ENCODE measurements at places on chromosomes 3 and 15.

GRCh38 chr3:43644443-43644842 is 22.6 kb upstream of the ANO10 start:
- no peak for DNase-seq

GRCh38 chr3:134446800-134447199 is 39.0 kb downstream of the ANAPC13 start:
- no peak for DNase-seq

DNA sequence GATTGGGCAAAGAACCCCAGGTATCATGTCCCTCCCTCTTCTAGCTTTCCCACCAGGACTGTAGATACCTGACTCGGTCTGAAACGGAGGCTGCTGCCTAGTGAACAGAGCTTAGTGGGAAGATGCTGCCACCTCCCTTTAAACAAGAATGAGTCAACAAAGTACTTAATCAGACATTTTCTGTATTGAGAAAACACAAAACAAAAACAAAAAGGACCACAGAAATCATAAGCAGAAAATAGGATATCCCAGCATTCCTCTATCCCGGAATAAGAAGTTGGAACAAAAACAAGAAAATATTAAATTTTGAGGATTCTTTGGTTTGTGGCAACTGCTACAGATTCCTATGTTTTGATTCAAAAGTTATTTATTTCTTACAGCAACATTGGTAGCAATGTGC is 51.7 kb upstream of the COL8A1 start:
- DNase-seq, result no peak

DNA sequence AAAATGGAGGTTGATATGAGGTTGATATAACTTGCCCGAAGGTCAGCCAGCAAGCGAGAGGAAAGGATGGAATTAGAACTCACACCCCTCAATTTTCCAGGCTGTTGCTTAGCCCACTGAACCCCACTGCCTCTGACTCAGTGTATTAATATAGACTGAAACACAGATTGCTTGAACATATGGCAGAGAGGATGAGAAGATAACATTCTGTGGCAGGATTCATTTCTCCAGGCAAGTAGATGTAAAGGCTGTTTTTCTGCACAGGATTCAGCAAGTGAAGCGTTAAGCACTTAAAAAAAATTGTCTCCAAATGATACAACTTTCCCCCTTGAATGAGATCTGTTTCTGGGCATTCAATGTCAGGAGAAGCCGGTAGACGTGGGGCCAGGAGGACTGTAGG is 335.2 kb downstream of the GAP43 start:
- no peak for DNase-seq

DNA sequence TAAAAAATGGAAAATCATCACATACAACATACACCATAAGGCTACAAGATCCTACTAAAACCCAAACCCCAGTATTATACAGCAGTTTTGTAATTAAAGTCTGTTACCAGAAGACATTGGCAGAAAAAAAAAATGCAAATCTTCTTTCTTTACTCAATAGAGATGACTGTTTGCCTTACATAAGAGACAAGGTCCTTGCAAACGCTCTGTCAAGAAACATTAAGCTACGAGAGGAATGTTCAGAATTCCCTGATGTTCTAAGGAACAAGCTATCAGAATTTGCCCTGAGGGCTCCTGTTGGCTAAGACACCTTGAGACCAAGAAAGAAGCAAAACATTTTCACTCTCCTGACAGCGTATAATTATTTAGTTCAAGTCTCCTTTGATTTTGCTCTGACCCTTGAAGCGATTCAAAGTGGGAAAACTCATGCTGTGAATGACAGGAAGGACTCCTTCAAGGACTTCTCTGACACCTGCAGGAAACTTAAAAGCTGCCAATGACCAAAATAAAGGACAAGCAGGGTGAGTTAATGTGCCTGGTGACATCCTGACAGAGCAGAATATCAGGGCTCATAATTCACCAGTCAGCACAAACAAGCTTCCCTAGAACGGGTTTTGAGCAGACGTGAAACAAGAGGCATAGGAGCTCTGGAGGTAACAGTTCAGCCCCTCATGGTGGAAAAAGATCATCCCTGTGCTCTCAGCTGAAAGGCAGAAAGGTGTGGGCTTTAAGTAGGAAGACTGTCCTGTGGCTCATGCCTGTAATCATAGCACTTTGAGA is 2.5 kb downstream of the SCAMP2 start:
- DNase-seq, result no peak

DNA sequence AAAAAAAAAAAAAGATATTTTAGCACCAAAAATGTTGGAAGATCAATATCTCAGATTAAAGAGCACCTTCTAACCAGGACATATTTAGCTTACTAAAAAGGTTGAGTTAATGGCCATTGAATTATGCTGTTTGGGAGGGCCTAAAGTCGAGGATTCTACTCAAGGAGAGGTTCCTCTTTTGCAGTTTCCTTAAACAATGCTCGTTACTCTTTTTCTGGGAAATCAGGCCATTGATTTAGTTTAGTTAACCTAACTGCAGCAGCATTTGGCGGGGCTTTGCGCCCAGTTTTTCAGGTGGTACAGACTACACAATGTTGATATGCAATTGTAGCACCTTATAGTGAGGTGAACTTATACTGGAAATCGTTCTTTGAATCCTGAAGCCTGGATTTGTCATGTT is 6.8 kb downstream of the ABHD2 start:
- no peak for DNase-seq

DNA sequence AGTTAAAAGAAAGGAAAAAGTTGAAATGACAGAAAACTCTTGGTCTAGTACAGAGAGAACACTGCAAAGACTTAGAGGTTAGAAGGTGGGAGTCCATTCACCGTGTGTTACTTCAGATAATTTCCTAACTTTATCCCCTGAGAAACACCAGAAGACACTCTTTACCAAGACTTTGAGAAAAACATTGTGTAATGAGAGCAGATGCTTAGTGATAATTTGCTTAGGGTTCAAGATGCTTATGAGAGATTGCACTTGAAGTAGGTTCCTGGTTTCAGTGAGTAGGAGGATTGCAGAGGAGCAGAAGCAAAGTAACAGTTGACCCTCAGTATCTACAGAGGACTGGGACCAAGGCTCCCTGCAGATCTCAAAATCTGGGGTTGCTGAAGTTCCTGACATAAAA is 594.1 kb downstream of the NR2F2 start:
- no peak for DNase-seq

GRCh38 chr15:54808321-54808720 is 388.4 kb downstream of the RSL24D1 start:
- DNase-seq, result no peak

DNA sequence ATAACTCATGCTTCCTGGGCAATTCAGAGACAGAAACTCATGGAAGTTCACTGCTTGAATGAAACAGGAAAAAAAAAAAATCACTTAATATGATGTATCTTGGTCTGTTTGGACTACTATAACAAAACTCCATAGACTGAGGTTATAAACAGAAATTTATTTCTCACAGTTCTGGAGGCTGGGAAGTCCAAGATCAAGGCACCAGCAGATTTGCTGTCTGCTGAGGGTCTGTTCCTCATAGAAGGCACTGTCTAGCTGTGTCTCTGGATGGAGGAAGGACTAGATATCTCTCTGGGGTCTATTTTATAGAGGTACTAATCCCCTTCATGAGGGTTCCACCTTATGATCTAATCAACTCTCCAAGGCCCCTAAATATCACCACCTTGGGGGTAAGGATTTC is 119.3 kb downstream of the IGF2BP2 start:
- DNase-seq, result no peak

DNA sequence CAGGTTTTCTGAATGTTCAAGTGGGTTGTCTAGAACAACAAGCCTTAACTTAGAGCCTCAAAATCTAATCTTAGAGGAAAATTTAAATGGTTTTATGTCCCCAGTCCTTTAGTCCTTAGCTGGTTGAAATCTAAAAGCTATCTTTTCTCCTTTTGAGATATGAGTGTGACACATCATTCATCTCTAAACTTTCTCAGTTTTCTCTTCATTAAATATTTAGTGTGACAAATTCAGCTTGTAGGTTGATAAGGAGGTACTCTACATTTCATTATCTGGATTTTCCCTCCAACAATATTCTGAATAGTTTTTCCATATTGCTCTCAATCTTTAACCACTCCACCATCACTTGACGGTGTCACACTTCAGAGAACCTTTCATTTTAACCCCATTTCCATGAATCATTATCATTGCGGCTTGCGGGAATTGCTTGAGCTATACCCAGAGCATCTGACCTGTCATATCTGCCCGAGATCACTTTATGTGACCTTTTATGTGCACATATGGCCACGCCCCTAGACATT is 16.1 kb upstream of the ATP8B4 start:
- no peak for DNase-seq

GRCh38 chr3:170232266-170232665 is 10.0 kb downstream of the PRKCI start:
- no peak for DNase-seq

DNA sequence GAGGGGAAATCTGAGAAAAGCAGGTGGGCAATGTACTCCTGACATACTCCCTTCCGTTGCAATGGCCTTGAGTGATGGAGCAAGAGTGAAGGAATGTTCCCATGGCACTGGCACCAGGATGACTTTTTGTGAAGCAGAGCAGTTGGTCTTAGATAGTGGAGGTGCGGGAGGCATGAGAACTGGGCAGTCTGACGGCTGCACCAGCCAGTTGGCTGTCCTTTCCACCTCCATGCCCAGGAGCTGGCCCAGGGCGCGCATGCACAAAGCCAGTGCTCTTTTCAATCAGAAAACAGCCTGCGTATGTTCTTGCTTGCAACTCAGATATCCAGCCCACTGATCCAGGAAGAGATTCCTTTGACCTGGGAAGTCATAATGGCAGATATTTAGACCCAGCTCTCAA is 136.8 kb downstream of the PGPEP1L start:
- DNase-seq, result no peak

DNA sequence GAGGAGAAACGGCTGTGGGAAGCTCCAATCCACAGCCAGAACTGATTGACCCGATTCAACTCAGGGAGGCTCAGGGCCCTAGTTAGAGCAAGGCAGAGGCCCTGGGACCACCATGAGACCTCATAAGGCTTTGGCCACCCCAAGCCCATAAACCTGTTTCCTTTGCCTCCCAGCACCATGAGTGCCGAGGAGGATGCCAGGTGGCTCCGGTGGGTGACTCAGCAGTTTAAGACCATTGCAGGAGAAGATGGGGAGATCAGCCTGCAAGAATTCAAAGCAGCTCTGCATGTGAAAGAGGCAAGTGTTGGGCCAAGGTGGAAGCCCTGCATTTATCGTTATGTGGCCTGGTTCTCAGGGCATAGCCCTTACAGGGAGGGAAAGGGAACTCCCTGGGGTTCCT is 11.9 kb downstream of the NOX5 start:
- no peak for DNase-seq

- DNase-seq, result no peak
These were observed 74.6 kb downstream of the TGFBR2 start for GRCh38 chr3:30680789-30681648.

DNA sequence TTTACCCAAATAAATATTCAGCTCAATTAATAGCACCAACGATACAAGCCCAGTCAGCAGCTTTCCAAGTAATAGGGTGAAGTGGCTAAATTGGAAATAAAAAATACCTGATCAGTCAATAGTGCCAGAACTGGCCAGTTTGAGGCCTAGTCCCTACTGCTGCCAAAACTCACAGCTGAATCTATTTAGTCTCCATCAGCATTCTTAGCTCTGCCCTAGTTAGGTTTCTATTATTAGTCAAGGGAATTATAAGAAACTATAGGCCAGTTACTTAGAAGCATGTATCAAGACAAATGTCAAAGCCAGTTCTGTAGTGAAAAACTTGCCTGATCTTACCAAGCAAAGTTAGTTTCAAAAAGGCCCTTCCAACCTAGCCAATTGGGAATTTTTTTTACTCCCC is 146.2 kb upstream of the ZBTB20 start:
- no peak for DNase-seq

DNA sequence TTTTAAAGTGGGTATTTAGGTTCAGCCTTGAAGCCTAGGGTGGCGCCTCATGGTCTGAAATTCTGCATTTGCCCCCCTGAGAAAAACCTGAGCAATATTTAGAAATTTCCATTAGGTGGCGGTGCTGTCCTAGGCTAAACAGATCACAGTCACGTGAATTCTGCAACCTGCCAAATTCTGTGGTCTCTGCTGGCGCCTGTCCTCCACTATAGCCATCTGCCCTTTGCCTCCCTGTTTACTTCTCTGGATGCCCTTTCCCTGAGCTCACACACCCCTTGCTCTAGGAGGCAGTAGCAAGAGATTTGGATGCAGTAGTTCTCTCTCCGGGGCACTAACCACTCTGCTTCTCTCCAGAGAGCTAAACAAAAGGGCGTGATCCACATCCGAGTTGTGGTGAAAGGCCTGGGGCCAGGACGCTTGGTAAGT is 9.1 kb downstream of the MRPS11 start:
- no peak for DNase-seq
